ENCODE measurements at places on chromosomes 7 and 10. TPM values are rescaled to one million over a fixed set of nuclear protein-coding genes. Genes with fewer than 3 reads are reported as not detected.

The KLF14 gene
- not detected for total RNA-seq

The AASS gene
- total RNA-seq = 18.4 TPM

The CDC14C gene
- not detected for total RNA-seq

The CLCN1 gene
- total RNA-seq = not detected

The LIPJ gene
- total RNA-seq = not detected

The STAG3 gene
- total RNA-seq = 2.0 TPM

The LOXL4 gene
- 0.38 TPM for total RNA-seq

The RBM20 gene
- under 0.01 TPM for total RNA-seq

The PAX2 gene
- not detected for total RNA-seq

The CYP3A7 gene
- not detected for total RNA-seq

The CYP2C8 gene
- not detected for total RNA-seq

The ANAPC16 gene
- 44.4 TPM for total RNA-seq

The DOCK4 gene
- 170 TPM for total RNA-seq

The HYCC1 gene
- total RNA-seq = 26.8 TPM

The HIP1 gene
- 44.7 TPM for total RNA-seq

The CALHM3 gene
- not detected for total RNA-seq

The PRF1 gene
- not detected for total RNA-seq

The ZNF33A gene
- total RNA-seq = 18.0 TPM

The ASB15 gene
- total RNA-seq = not detected

The GDF2 gene
- not detected for total RNA-seq

The C10orf105 gene
- total RNA-seq = under 0.01 TPM

Measured in vein endothelial cell (primary cell).